Upper lobe of right lung (tissue), 1 donor: ENCODE measurements at places on chromosomes 11 and 22.

DNA sequence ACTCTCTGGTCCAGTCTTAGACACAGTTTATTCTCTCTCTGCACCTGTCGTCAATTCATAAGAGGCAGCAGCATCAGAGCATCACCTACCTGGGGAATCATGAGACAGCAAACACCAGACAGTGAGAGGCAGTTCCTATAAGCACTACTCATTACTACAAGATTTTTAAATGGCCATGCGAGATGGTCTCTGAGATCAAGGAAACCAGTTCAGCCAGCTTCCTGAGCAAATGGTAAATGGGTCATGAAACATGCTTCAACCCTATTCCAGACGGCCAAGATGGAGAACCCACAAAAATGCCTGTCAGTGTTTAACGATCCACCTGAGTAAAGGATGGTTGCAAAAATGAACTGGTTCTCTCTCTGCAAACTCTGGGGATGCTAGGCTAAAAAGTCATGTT lies 52.9 kb downstream of the SYTL2 start:
- peaks cover 4% of the 10 kb centered on the region for H3K4me1 ChIP-seq
- DNase-seq = no peak
- H3K4me3 ChIP-seq = no peak overlapping the region
- H3K27ac ChIP-seq = no peak overlapping the region
- no peaks in the 10 kb centered on the region for H3K27me3 ChIP-seq

GRCh38 chr11:34292546-34292945 lies 65.3 kb downstream of the ABTB2 start:
- no peak for DNase-seq
- H3K4me3 ChIP-seq = no peak overlapping the region
- no peak overlapping the region for H3K27ac ChIP-seq
- no peaks in the 10 kb centered on the region for H3K36me3 ChIP-seq
- no peaks in the 10 kb centered on the region for H3K27me3 ChIP-seq

DNA sequence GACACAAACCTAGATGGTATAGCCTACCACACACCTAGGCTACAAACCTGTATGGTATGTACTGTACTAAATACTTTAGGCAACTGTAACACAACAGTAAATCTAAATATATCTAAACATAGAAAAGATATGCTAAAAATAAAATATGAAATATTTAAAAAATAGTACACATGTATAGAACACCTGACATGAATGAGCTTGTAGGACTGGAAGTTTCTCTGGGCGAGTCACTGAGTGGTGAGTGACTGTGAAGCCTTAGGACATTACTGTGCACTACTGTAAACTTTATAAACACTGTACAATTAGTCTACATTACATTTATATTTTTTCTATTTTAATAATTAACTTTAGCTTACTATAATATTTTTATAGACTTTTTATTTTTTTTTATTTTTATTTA lies 1301.3 kb downstream of the FAM181B start:
- H3K27me3 ChIP-seq = no peaks in the 10 kb centered on the region
- no peak overlapping the region for H3K27ac ChIP-seq
- DNase-seq = no peak

- H3K36me3 ChIP-seq = peaks cover 68% of the 10 kb centered on the region
- H3K4me1 ChIP-seq = peaks cover 19% of the 10 kb centered on the region
- no peak overlapping the region for H3K4me3 ChIP-seq
- DNase-seq = no peak
Measured at GRCh38 chr11:59201353-59201752, 11.4 kb downstream of the MPEG1 start.

DNA sequence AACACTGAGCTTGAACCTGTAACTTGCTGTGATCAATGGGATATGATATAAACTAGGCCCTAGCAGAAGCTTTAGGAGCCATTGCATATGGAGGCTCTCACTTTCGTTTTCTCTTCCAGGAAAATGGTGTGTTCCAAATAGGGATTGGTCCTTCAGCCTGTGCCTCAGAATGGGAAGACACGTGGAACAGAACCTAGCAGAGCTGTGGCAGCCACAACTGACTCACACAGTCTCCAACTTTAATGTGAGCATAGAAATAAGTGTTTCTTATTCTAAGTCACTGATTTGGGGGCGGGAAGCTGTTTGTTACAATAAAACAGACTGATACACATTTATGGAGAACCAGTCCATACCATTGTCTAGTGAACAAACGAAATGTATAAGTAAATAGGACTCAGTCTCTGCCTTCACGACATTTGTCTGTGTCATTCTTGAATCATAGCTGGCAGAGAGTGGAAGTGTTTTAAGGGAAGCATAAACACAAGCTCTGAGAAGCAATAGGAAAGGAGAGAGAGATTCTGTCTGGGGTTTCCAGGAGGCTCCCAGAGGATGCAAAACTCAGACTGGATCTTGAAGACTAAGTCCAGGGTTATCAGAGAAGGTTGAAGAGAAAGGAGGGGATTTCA lies 97.3 kb downstream of the GALNT18 start:
- no peak overlapping the region for H3K4me3 ChIP-seq
- no peak for DNase-seq
- H3K27ac ChIP-seq = no peak overlapping the region
- H3K36me3 ChIP-seq = no peaks in the 10 kb centered on the region
- no peaks in the 10 kb centered on the region for H3K4me1 ChIP-seq

- no peaks in the 10 kb centered on the region for H3K36me3 ChIP-seq
- no peak overlapping the region for H3K4me3 ChIP-seq
- no peak overlapping the region for H3K27ac ChIP-seq
- H3K27me3 ChIP-seq = peaks cover 5% of the 10 kb centered on the region
- no peaks in the 10 kb centered on the region for H3K4me1 ChIP-seq
Measured at GRCh38 chr11:131481303-131481702, 110.9 kb downstream of the NTM start.

GRCh38 chr11:112962579-112963367 lies 1.6 kb downstream of the NCAM1 start:
- H3K27me3 ChIP-seq = peaks cover 80% of the 10 kb centered on the region
- peak; percentile 65 for DNase-seq
- H3K4me3 ChIP-seq = peak overlapping the region; percentile 46
- no peaks in the 10 kb centered on the region for H3K36me3 ChIP-seq
- H3K27ac ChIP-seq = no peak overlapping the region
- H3K4me1 ChIP-seq = peaks cover 11% of the 10 kb centered on the region

- H3K4me3 ChIP-seq = no peak overlapping the region
- no peaks in the 10 kb centered on the region for H3K27me3 ChIP-seq
- no peak for DNase-seq
- no peak overlapping the region for H3K27ac ChIP-seq
Measured at GRCh38 chr11:122176651-122177050, 60.6 kb upstream of the BLID start.
